Hematopoietic multipotent progenitor cell treated with erythropoietin and hydrocortisone succinate and interleukin-3 and kit ligand, for 4 days (in vitro differentiated cells): ENCODE measurements at places on chromosomes 6 and 20.

DNA sequence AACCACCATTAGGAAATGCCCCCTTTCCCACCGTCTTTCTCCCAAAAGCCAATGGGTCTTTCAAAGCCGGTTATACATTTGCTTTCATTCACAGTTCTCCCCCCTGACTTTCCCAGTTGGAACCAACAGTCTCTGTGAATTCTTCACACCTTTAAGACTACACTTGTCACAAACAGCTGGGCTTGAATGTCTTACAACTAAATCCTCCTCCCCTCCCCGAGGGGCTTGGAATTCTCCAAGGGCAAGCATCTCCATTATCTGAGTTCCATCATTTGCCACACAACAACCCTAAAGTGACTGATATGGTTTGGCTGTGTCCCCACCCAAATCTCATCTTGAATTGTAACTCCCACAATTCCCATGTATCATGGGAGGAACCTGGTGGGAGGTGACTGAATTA is 12.9 kb downstream of the ZFP64 start:
- no peak for DNase-seq

DNA sequence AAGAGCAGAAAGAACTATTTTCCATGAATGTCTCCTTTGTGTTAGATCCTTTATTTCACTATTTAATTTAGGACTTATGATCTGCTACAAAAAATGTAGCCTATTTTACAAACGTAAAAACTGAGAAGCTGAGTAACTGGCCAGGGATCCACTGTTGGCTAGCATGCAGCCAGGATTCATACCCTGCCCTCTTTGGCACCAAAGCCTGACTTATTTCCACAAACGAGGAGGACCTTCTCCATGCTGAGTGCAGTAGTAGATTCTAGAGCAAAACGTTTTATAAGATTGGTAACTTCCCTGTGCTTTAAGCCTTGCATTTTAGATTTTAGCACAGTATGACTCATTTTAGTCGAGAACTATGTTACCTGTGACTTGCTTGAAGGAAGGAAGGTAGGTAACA is 74.3 kb downstream of the NCOA7 start:
- DNase-seq = no peak

GRCh38 chr6:42344756-42345155 is 107.0 kb downstream of the TRERF1 start:
- DNase-seq = peak; percentile 32

GRCh38 chr6:155372256-155372655 is 58.0 kb upstream of the TFB1M start:
- no peak for DNase-seq

DNA sequence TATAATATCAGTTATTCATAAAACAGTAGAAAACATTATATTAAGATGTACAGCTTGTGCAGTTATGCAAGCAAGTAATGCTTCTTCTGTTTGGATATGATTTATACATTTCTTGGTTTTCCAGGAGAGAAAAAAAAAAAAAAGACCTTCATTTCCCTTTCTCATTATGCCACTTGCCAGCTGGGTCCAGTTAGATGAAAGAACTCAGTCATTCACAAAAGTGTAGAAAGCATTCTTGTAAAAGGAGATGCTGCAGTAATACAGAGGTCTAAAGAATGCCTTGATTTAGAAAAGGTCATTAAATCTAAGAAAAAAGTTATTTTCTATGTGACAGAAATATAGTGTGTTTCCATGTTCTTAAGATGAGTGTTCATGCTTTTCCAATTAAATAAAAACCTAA is 7.4 kb downstream of the PDE7B start:
- DNase-seq = no peak
